ENCODE measurements at places on chromosomes 1 and 21.

DNA sequence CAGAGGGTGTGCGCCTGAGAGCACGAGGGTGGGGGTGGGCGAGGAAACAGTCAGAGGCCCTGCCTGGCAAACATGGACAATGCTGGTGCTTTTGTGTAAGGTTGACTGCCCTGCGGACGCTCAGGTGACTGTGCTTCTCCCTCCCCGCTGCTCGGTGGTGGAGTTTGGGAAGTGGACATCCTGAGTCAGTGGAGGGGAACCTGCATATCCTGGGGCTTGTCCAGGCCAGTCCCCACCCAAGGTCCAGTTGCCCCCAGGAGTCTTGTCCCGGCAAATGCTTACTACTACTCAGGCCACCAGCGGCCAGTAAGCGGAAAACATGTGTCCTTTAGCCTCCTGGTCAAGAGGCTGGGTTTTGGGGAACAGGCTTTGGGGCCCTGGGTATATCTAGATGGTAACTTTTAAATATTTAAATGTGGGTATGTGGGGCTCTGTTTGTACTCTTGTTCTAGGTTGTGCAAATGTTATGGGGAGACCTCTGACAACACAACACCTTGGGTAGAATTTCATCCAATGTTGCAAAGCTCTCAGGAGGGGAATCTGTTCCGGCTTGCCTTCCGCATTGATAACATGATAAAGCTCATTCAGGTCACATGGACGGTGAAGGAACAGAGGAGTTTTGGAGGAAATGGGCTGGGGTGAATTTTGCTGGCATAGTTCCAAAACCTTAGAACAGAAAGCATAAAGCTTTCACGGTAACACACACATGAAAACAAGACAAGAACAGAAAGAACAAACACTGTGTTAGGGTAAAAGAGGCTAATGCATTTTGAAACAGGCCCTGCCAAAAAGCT lies 364.9 kb downstream of the PRDM2 start:
- DNase-seq: no peak

- no peak for DNase-seq
These were observed 843.9 kb downstream of the AMY1C start for GRCh38 chr1:104593413-104594187.

DNA sequence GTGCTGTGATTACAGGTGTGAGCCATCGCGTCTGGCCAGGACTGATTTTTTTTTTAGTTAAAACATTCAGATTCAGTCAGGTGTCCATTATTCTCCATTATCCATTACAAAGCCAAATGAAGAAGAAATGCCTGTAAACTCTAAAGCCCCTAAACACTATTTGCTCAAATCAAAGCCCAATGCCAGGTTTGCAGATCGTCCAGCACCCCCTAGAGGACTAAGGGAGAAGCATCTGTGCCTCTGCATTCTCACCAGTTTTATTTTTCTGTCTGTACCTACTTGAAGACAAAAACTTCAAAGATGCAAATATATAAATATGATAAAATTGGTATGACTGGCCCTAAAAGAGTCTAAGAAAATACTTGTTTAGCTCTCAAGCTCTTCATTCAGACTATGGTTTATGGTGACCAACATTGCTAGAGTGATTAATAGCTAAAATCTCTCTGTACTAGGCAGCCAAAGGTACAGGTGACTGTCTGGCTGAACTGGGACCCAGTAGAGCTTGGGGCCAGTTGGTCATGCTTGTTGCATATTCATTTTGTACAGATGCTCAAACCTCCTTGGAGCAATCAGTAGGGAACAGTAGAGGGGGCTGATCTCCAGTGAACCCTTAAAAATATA lies 138.4 kb downstream of the SYT2 start:
- DNase-seq: peak; percentile 51

GRCh38 chr1:29931477-29932175 lies 695.3 kb downstream of the PTPRU start:
- no peak for DNase-seq

- no peak for DNase-seq
These were observed 179.8 kb upstream of the GALNT2 start for GRCh38 chr1:229887043-229887822.

DNA sequence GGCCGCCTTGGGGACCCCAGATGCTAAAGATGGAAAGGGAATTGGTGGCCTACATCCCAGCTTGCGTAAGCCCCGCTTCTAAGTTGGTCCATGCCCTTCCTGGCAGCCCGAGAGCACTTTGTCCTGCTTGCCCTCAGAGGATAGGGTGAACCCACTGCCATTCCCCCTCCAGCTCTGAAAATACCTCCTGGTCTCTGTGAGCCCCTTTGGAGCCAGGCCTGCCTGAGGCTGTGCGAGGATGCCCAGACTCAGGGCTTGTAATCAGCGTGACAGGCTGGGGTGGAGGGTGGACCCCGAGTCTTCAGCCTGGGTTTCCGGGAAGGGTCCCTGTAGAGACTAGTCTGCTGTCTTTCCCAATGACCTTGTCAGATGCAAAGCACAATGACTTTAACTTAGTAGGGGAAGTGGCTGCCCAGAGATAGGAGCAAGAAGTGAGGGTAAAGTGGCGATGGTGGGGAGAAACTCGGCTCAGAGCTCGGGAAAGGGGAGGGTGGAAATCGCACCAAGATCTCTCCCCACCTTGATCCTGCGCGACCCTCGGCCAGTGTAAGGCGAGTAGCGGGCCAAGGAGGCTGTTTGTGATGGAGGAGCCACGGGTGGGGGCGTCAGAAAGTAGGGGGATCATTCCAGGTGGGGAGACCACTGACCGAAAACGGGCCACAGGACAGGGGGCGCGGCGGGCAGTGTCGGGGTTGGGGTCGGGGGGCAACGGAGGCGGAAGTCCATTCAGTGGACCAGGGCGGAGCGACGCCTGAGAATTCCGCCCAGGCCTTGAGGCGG lies 2.7 kb upstream of the HES3 start:
- no peak for DNase-seq

- no peak for DNase-seq
These were observed 292.9 kb downstream of the NFIA start for GRCh38 chr1:61375082-61375880.

DNA sequence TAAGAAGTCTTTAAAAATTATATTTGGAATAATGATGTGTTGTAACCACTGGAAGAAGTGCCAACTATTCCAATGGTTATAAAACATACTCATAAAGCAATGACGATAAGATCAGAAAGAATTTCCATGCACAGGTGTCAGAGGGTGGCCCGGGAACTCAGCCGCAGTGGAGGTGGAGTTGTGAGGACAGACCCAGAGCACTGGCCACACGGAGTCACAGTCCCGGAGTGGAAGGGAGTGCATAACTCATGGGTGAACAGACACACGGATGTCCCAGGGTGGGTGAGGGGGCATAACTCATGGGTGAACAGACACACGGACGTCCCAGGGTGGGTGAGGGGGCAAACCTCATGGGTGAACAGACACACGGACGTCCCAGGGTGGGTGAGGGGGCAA lies 2.5 kb downstream of the KRTAP10-4 start:
- no peak for DNase-seq

DNA sequence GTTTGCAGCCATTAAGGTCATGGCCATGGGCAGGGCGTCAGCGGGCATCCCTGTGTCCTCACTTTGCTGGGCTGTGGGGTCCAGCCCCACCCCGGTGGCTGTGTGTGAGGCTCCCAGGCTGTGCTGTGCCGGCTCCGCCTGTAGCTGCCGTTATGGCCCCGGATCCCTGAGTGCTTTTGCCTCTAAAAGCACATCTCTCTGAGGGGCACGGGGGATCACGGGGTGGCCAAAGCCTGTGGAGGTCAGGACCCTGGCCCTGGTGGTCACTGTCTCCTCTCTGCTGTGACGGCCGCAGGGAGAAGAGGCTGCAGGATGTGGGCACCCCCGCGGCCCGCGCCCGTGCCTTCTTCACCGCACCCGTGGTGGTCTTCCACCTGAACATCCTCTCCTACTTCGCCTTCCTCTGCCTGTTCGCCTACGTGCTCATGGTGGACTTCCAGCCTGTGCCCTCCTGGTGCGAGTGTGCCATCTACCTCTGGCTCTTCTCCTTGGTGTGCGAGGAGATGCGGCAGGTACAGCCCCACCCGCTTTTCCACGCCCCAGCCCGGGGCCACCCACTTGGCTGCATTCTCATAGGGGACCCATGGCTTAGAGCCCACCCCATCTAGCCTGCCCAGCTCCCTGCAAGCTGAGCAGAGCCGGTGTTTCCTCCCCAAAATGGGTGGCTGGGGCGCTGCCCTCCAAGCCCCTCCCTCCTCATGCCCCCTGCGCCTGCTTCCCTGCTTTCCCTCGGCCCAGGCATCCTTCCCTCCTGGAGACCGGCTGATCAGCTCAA lies 48.2 kb downstream of the TRPM2 start:
- DNase-seq: no peak

DNA sequence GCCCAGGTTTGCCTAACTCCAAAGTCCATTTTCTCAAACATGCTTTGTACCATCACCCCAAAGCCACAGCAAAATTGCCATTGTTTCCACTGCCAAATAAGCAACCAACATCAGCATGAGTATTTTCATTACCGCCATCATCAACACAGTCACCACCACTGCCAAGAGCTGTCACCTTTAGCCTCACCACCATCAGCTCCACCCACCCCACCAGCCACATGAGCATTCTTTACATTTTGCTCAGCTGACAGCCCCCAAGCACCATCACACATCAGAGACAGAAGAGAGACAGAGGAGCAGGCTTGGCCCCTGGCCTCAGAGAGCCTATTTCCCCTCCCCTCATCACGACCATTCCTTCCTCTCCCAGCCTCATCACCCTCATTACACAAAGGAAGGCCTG lies 42.7 kb downstream of the TAS1R2 start:
- DNase-seq: no peak

GRCh38 chr1:112267929-112268328 lies 128.1 kb upstream of the CTTNBP2NL start:
- DNase-seq: no peak

DNA sequence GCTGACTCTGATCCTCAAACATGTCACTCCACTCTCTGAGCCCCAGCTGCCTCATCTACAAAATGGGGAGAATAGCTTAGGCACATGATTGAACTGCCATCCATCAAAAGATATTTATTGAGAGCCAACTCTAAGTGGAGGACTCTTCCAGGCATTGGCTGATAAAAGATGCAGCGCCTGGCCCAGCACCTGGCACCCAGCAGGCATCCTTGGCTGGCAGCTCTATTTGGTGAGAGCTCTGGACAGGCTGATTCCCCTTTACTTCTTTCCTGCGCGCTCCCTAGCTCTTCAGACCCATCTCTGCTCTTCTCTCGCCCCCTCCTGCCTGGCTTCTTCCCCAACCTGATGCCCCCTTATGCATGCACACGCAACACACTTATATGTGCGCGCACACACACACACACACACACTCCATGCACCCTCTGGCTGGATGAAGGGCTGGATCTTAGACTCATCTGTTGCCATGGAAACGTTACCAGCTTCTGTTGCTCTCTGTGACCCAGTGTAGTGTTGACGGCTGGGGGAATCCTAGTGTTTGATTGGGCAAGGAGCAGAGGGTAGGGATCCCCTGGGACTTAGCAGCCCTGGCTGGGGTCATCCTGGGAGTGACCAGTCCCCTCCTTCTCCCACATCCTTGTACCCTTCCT lies 49.3 kb downstream of the VWA5B1 start:
- DNase-seq: no peak

DNA sequence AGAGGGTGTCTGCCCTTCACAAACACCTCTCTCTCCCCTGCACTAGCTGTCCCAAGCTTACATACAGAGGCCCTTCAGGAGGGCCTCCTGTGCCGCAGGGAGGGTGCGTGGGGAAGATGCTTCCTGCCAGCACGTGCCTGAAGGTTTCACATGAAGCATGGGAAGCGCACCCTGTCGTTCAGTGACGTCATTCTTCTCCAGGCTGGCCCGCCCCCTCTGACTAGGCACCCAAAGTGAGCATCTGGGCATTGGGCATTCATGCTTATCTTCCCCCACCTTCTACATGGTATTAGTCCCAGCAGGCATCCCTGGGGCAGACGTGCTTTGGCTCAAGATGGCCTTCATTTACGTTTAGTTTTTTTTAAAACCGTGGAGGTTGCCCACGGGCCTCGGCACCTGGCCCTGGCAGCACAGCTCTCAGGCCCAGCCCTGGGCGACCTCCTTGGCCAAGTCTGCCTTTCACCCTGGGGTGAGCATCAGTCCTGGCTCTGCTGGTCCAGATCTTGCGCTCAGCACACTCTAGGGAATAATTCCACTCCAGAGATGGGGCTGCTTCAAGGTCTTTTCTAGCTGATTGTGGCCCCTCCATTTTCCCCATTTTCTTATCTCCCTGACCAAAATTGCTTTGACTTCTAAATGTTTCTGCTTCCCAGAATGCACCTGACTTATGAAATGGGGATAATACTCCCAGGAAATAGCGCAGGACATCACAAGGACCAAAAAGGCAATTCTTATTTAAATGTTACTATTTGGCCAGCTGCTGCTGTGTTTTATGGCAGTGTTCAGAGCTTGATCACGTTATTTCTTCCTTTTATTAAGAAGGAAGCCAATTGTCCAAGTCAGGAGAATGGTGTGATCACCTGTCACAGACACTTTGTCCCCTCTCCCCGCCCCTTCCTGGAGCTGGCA lies 6.1 kb downstream of the NPPA start:
- DNase-seq: no peak

DNA sequence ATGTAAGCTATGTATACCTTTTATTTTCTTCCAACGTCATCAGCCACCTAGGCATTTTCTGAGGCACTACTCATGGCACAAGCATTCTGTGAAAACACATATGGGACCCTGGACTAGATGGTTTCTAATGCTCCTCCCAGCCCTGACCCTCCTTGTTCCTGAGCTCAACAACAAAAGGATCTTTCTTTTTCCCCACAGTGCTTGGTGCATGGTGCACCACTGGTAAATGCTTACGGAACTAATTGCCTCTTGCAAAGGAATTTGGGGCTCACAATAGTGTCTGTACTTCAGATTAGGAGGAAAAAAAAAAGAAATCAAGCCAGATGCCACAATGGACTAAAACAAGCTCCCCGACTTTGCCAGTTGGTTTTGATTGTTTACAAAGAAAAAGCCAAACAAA lies 390.5 kb downstream of the PLPP3 start:
- no peak for DNase-seq

DNA sequence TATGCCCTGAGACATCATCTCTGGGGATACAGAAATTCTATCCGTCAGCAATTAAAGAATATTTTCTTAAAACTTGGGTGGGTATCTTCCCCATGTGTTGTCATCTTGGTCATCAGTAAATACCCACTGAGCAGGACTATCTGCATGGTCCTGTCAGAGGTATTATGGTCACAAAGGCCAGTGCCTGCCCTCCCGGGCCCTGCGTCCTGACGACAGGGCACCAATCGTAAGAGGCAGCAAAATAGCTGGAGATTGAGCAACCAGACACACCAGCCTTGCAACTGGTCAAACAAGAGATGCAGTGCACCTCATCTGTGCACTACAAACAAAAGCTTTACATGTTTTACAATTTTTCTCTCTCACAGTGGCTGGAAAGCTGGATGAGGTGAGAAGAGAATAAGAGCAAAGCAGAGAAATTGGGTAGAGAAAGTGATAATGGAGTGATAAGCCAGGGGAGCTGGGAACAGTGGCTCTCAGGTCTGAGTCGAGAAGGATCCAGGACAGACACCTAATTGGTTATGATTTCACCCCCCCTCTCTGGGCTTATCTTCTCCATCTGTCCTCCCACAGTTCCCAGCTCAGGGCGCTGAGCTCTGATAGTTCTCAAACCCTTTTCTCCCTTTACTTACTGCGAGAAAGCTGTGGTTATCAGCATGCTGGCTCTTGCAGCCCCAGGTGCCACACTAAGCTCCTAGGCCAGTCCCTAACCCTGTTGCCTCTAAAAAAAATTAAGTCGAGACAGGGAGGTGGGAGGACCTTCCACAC lies 8.8 kb upstream of the SRP9 start:
- peak; percentile 46 for DNase-seq
